CD4-positive, alpha-beta T cell treated with Interferon alpha-2 for 1 hour (primary cell): ENCODE measurements at places on chromosomes 7 and 10.

- DNase-seq, result no peak
Observed at GRCh38 chr7:127587663-127588018, 570 bp upstream of the ARF5 start.

DNA sequence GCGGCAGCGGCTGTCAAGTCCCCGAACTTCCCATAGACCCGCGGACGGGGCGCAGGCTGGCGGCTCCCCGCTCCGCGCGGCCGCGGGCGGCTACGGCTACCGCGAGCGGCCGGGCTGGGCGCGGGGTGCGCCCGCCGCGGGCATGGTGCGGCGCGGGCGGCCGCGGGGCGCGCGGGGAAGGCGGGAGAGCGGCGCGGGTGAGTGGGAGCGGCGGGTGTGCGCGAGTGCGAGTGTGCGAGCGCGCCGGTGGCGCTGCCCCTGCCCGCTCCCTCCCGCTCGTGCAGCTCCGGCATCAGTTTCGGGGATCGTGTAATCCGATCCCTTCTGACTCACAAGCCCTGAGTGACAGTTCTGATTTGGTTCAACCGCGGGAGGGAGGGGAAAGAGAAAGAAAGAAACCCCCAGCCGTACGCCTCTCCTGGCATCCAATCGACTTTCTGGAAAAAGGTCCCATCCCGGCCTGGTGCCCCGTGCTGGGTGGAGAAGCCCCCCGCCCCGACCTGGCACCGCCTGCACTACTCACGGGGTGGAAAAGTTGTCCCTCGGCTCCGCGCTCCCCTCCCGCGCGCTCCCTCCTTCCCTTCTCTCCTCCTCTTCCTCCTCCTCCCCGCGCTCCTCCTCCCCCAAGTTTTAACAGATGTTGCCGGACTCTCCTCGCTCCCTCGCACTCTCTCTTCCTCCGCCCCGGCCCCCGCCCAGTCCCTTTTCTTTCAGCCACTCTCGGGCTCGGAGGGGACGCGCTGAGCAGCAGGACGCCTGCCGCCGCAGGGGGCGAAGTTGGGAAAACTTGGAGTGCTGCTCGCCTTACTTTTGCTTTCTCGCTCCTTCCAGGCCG lies at the start of gene GLI3:
TSS of gene GLI3 (minus strand) at position 234 of the 835 bp plus-strand sequence. CDS start 13,956 bp downstream, outside the sequence.
- no peak for DNase-seq

DNA sequence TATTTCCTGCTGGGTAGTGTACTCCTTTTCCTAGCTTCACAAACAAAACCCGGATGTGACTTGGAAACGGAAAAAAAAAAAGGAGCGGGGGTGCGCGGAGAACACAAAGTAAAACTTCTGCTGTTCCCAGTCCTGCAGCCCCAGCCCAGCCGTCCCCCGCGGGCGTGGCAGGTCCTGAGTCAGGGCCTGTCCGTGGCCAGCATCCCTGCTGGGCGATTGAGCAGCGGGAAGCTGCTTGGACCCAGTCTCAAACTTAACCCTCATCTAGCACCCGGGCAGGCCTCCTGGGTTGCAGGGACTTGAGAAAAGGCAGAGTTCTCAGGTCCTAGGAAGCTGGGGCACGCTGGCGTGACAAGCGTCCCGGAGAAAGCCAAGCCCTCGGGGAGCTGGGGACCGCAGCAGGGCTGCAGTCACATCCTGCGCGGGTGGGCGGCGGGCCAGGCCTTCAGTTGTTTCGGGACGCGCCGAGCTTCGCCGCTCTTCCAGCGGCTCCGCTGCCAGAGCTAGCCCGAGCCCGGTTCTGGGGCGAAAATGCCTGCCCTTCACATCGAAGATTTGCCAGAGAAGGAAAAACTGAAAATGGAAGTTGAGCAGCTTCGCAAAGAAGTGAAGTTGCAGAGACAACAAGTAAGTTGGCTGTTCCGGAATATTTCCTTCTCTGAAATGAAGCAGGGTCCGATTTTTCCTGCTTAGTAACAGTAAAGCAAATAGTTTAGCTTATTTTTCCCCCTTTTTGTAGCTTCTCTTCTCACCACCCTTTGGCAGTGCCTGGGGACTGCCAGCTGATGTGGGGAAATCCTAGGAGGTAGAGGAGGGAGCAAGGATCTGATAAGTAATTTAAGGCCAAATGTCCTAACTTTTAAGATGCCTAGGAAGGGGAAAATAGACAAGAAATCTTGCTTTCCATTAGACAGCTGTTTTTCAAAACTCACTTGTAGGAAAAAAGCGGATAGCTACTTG lies at the start of gene GNG11:
TSS of gene GNG11 (plus strand) at position 129 of the 960 bp plus-strand sequence. CDS start at position 532, 403 bp downstream.
- no peak for DNase-seq

- DNase-seq, result no peak
Observed at GRCh38 chr7:132234711-132235110, 341.6 kb downstream of the PLXNA4 start.

GRCh38 chr10:15791816-15792524 lies 68.3 kb downstream of the MINDY3 start:
- no peak for DNase-seq

DNA sequence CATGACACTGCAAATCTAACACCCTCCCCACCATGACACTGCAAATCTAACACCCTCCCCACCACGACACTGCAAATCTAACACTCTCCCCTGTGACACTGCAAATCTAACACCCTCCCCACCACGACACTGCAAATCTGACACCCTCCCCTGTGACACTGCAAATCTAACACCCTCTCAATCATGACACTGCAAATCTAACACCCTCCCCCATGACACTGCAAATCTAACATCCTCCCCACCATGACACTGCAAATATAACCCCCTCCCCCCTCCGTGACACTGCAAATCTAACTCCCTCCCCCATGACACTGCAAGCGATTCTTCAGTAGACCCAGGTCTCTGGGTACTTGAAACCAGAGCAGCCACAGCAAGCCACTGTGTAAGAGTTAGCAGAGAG lies 604.4 kb downstream of the DNAJB6 start:
- no peak for DNase-seq

- no peak for DNase-seq
Observed at GRCh38 chr7:131533566-131534561, 22.6 kb downstream of the PODXL start.

DNA sequence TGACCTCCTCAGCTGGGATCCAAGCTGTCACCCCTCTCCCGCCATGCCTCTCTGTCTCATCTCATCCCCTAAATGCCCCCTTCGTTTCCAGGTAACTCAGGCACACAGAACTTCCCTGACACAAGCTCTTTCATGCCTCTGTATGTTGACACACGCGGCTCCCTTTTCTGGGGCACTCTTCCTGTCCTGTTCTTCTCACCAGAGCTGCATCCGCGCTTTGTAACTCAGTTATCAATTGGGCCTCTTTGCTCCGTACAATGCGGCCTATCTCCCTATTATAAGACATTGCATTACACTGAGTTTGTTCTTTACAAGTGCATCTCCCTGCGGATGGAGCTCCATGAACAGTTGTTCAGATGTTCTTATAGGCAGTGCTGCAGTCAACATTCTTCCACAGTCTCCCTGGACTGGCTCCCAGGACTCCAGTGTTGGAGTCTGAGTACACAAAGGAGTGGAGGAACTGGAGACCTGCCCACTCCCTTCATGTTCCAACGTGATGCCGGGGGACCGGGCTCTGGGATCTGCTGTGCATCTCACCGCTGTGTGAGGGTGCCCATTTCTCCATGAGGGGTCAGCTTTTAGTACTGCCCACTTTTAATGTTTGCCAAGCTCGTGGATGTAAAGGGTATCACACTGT lies 56.9 kb upstream of the TNS3 start:
- DNase-seq, result no peak
